ENCODE measurements at places on chromosomes 4 and X.

DNA sequence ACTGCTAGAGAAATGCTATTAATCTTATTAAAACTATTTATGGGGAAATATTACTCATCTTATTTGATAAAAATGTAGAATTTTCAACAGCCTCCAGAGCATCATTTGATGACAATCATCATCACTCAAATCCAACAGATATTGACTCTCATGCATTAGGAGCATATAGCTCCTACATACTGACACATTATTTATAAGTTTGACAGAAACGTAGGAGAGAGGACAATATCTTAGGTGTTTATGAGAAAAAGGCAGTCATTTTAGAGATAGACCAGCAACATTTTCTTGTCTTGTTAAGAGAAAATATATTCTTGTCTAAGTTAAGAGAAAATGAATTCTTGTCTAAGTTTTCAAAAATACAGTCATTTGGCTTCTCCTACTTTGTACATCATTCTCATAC, 2550.2 kb downstream of the PCDH7 start:
- DNase-seq = no peak

DNA sequence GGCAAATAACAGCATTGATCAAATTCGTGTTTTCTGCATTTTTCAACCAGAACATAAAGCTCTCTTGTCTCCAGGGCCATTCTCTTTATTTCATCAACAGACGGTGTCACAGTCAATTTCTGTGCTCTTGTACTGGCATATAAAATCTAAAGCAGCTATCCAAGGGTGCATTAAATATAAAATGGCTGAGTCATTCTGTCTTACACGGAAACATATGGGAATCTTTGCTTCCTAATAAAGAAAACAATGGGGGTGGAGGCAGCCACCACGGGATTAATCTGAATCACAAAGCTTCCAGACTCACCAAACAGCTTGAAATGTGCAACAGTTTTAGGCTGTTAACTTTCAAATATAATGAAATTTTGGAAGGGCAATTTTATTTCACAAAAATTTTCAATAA, 132.6 kb downstream of the IL15 start:
- no peak for DNase-seq

DNA sequence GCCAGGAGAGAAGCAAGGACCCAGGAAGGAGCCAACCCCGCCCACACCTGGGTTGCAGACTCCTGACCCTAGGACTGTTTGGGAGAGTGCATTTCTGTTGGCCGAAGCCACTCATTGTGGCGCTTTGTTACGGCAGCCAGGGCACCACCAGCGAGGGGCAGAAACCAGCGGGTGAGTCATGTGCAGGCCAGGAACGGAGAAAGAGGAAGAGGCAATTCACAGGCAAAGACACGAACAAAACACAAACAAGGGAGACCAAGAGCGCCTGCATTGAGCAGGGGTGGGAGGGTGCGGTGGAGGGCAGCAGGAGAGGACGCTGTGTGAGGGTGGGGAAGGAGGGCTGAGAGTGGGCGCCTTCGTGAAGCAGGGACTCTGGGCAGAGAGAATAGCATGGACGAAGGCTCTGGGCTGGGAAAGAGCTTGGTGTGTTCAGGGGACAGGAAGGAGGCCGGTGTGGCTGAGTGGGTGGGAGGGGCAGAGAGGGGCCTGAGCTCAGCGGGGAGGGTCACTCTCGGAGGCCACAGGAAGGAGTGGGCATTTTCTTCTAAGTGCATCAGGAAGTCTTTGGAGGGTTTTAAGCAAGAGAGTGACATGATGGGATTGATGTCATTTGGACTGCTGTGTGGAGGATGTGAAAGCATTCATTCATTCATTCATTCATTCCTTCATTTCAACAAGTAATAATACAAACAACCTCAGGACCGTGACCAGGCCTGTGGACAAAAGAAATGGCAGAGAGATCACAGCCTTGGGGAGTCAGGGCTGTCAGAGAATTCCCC, 12.2 kb upstream of the WFS1 start:
- no peak for DNase-seq

- DNase-seq = no peak
Observed at GRCh38 chrX:4560192-4560591, 846.7 kb upstream of the PRKX start.

GRCh38 chr4:90128961-90129495, 1.8 kb downstream of the CCSER1 start:
- no peak for DNase-seq

- peak; percentile 12 for DNase-seq
Observed at GRCh38 chr4:15001248-15001868, 923 bp upstream of the CPEB2 start.

- DNase-seq = no peak
Observed at GRCh38 chr4:6121276-6121850, 79.0 kb downstream of the JAKMIP1 start.

GRCh38 chr4:103089481-103089880, 10.2 kb downstream of the BDH2 start:
- no peak for DNase-seq

- no peak for DNase-seq
Observed at GRCh38 chrX:148741441-148741840, 241.0 kb downstream of the AFF2 start.

DNA sequence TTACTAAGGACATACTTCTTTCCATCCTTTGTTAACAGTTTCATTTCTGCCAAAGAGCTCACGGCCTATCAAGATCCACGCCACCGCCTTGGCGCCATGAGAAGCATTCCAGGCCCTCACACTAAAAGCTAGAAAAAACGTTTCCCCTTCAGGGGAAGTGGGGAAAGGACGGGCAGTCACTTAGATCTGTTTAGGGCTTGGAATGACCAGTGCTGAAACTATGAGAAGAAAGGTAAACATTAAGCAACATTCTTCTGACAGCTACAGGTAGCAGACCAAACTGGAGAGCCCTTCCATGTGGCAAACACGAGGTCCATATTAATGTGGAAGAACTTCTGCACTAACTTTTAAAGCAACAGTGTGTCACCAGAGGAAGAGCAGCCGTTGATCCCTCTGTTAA, 146.7 kb downstream of the SH3KBP1 start:
- DNase-seq = no peak

DNA sequence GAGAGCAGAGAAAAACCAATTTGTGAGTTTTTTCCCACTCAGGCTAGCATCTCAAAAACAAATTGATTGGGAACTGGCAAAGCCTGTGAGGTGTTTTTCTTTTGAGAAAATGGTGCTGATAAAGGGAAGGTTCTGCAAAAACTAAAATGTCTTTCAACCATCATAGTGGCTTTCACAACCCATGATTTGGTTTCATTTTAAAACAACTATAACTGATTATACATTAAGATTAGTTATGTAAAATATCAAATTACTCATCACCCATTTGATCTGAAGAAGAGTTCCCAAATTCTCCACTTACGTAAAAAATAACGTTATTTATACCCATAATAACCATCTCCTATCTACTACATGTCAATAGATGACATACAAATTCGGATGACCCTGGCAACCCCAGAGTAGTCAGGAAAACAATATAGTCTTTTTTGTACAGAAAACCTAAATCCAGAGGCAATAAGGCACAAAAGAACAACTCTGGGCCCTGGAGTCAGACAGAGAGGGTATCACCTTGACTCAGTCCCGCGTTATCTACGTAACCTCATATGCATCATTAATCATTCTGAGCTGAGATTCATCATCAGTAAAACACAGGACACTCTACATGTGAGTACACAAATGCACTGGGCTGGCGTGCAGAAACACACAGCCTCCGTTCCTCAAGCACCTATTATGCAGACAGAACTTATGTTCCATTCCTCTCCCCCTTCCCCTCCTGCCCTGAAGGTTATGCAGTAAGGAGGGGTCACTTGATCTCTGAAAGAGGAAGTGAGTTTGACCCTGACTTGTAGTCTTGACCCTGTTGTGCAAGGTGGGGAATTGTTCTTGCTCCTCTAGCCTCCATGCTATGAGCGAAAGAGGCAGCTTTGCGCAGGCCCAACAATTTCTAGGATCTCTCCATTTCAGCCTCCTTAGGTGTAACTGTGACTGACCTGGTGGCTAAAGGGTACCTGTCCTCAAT, 82.2 kb downstream of the SLC9A7 start:
- DNase-seq = no peak

DNA sequence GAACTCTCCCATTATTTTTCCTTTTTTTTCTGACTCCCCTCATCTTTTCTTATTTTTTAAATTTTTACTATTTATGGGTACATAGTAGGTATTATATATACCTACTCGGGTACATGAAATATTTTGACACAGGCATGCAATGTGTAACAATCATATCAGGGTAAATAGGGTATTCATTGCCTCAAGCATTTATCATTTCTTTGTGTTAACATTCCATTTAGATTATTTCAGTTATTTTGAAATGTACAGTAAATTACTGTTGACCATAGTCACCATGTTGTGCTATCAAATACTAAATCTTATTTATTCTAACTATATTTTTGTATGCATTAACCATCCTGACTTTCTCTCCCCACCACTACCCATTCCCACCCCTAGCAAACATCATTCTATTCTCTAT, 33.8 kb upstream of the SLIT2 start:
- no peak for DNase-seq
